ENCODE measurements at places on chromosomes 1 and 21. TPM values are rescaled to one million over a fixed set of nuclear protein-coding genes. Genes with fewer than 3 reads are reported as not detected.

Gene RYR2
- polyA plus RNA-seq: not detected

Gene PRSS38
- not detected for polyA plus RNA-seq

Gene RNF186
- not detected for polyA plus RNA-seq

Gene MDM4
- polyA plus RNA-seq: 10.2 TPM

Gene FALEC
- polyA plus RNA-seq: not detected

Gene CLCA1
- not detected for polyA plus RNA-seq

Gene RIMS3
- 0.26 TPM for polyA plus RNA-seq

Gene KLHDC7A
- polyA plus RNA-seq: not detected

Gene SLC44A5
- polyA plus RNA-seq: not detected

Gene KRTAP7-1
- not detected for polyA plus RNA-seq

Gene SLC45A1
- polyA plus RNA-seq: not detected

Gene SNAPIN
- 30.7 TPM for polyA plus RNA-seq

Gene AK5
- 0.34 TPM for polyA plus RNA-seq

Gene KRTAP13-2
- not detected for polyA plus RNA-seq

Gene C4BPA
- 0.13 TPM for polyA plus RNA-seq

Gene S100A1
- polyA plus RNA-seq: not detected

Gene LHX8
- polyA plus RNA-seq: not detected

Gene LORICRIN
- not detected for polyA plus RNA-seq

Gene IFFO2
- 17.5 TPM for polyA plus RNA-seq

Gene PEAR1
- polyA plus RNA-seq: not detected

Measured in CD14-positive monocyte (primary cell).